ENCODE measurements at places on chromosomes 7 and 10. TPM values are rescaled to one million over a fixed set of nuclear protein-coding genes. Genes with fewer than 3 reads are reported as not detected.

The FLNC gene
- 74.8 TPM for total RNA-seq

The SPACDR gene
- 0.32 TPM for total RNA-seq

The WEE2 gene
- not detected for total RNA-seq

The GRM3 gene
- not detected for total RNA-seq

The CPXM2 gene
- 2.1 TPM for total RNA-seq

The FRAT1 gene
- 2.9 TPM for total RNA-seq

The XPNPEP1 gene
- 158 TPM for total RNA-seq

The ASB10 gene
- not detected for total RNA-seq

The ERLIN1 gene
- 74.0 TPM for total RNA-seq

The PSTK gene
- 5.2 TPM for total RNA-seq

The DNA2 gene
- 15.2 TPM for total RNA-seq

The GCK gene
- 1.3 TPM for total RNA-seq
